ENCODE measurements at places on chromosomes 1 and 21. TPM values are rescaled to one million over a fixed set of nuclear protein-coding genes. Genes with fewer than 3 reads are reported as not detected.
A peak's percentile ranks its signal among the peaks of the same experiment; 100 is the strongest.

The ERG gene
- total RNA-seq = 4.2 TPM

The FCGR1A gene
- not detected for total RNA-seq

DNA sequence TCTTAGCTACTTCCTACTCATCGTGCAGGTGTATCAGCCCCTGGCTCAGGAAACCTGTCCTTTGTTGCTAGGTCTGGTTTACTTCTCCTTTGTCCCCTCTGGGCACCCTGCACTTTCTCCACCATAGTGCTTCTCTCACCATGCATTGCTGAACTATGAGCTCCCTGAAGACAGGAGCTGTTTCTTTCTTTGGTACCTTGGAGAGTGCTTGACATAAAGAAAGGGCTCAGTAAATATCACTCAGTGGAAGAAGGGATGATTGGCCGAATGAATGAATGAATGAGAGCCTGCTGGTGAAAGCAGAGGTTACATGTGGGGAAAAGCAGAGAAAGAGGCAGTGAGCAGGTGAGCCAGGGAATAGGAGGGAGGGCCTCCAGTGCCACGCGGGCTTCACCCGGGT is 9.8 kb upstream of the HMGB4 start:
- no peak for DNase-seq

The AKNAD1 gene
- not detected for total RNA-seq

The NEK2 gene
- 1.7 TPM for total RNA-seq

The C1orf115 gene
- 228 TPM for total RNA-seq

GRCh38 chr1:164725401-164725800 is 166.4 kb downstream of the PBX1 start:
- no peak for DNase-seq

DNA sequence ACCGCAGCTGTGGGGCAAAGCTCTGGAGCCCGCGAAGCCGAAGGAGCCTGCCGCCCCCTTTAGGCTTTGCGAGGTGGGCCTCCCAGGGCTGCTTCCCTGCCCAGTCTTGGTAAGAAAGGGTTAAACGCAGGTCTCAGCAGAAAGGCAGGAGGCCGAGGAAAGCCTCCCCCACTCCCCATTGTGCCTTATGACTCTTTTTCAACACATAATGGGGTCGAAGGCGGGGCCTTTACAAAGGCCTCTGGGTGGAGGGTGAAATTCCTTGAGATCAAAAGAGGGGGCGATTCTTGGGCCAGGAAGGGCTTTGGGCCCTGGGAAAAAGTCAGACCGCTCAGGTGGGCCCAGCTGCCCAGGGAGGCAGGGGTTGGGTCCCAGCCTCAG is 880 bp downstream of the ALPL start:
- no peak for DNase-seq

The CELA2B gene
- not detected for total RNA-seq

GRCh38 chr21:44519346-44520325 is 20.4 kb downstream of the KRTAP10-1 start:
- DNase-seq = no peak

DNA sequence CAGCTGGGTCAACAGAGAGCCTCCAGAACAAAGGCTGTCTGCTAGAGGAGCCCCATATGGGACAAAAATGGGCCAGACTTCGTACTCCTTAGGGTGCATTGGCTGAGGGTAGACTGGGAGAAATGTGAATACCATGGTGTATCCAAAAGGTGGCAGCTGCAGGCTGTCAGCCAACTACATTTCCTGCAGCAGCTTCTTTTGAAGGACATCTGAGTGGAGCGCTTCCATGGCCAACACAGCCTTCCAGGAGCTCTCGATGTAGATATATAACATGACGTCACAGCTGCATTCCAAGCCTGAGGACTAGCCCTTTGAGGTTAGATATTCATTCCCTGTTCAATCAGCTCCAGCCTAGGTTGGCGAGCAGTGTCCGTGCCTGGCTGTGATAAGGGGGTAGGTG is 107.7 kb downstream of the MAB21L3 start:
- DNase-seq = no peak

The NBPF20 gene
- total RNA-seq = 10.7 TPM

- DNase-seq = no peak
Observed at GRCh38 chr1:68329096-68329835, 96.9 kb upstream of the WLS start.

DNA sequence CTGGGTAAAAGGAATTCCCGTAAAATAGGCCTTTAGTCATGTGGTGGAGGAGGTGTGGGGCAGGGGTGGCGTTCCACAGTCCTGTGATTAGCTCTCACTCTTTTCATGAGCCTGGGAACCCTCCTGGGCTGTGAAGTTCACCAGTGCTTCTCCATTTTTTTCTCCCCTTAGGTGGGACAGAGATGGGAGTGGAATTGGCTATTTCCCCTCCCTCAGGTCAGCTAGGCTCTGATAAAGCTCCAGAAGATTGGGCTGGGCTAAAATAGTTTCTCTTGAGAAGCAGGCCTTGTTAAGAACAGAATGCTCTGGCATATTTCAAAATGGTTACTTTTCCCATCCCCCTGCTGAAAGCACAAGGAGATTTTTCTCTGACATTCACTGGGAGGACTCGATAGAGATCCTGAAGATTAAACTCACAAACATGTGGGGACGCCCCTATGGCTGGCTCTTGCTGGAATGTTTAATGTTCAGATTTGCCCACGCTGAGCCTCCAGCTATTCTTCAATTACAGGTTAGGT is 33.4 kb upstream of the SLC2A1 start:
- DNase-seq = no peak

GRCh38 chr1:31523769-31524168 is 52.5 kb upstream of the TINAGL1 start:
- DNase-seq = peak; percentile 63

- no peak for DNase-seq
Observed at GRCh38 chr1:115229016-115229415, 109.0 kb downstream of the NGF start.

DNA sequence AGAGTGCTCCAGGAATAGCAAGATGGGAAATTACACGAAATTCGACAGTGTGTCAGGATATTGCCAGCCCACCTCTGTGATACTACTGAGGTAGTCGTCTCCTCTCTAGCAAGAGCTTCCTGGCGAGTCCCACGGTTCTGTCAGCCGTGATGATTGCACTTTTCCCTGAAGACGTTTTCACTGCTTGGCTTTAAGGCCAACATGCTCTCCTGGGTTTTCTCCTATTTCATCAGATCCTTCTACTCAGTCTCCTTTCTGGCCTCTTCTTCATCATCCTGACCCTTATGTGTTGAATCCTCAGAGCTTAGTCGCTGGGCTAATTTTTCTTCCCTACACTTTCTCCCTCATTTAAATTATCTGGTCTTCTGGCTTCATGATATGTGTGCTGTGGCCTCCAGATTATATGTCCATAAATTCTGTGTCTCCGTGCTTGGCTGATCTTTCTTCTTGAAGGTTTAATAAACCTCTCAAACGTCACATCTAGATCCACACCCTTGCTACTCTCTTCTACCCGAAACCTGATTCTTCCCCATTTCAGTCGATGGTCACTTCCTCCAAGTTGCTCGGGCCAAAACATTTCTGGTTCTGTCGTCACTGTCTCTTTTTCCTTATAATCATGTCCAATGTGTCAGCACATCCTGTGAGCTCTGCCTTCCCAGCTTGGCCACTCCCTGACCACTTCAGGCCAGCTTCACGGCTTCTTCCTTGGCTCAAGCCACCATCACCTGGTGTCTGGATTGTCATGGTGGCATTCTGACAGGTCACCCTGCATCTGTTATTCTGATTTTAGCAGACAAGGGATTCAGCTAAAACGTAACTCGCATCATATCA is 12.2 kb downstream of the OR2B11 start:
- no peak for DNase-seq

DNA sequence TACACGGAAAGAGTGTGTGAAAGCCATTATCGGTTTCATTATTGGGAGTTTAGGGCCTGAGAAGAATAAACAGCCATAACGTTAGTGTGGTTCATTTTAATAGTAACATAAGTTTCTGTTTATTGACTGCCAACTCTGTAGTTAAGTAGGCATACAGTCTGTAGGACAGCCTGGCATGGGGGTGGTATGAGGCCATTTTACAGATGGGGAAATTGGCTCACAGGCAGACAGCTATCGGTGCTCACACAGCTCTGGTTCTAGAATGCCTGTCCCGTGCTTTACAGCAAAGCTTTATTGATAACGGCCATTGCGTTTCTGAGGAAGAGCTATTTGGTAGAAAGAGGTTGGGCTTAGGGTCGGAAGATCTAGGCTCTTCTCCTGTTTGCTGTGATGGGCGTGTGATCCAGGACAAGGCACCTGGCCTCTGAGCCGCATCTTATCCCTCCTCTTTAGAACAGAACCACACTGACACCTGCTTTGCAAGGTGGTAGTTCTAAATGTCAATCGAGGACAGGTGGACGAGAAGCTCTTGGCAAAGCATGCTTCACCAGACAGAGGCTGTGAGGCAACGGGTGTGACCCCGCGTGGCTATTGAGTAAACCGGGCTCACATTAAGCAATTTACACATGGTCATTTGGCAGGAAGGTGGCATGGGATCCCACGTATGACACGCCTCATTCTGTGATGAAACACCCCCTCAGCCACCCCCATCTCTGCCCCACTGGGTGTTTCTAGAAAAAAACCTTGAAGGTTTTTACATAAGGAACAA is 14.9 kb downstream of the ETS2 start:
- DNase-seq = peak; percentile 81

The PTGFR gene
- total RNA-seq = 1.7 TPM

DNA sequence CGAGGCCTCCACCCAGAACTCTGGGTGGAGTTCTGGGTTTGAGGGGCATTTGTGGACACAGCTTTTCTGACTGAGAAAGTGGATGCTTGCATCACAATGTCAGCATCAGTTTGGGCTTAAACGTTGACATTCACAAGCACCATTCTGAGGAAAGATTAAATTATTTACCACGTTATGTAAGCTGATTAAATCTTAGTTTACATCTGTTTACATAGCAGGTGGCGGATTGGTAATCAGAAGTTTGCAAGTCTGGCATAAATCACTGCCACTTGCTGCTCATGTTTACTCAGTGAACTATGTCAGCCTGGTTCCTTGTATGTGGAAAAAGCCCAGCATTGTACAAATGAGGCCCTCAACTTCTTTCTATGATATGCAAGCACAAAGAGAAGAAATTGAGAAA is 310.1 kb downstream of the PAPPA2 start:
- no peak for DNase-seq

DNA sequence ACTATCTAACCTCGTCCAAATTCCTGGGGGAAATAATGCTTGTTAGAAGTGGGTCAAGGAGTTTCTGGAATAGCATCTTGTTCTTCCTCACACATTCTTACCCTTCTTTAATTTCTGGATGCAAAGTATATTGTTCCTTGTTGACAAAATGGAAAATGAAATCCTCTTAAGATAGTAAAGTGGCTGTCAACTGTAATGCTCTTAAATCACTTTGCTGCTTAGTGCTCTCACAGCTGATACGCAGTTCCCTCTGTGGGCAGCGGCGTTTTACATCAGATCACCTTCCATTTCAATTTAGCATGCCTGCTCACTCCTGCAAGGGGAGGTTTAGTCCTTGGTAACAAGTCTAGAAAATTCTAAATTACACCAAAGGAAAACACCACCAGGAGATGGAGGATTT is 113.1 kb downstream of the DNM3 start:
- no peak for DNase-seq

- no peak for DNase-seq
Observed at GRCh38 chr1:240134596-240134995, 42.9 kb downstream of the FMN2 start.

The PDE9A gene
- total RNA-seq = 92.4 TPM

Data from Peyer's patch (tissue), 4 donors.